Activated T-cell treated with anti-CD3 and anti-CD28 coated beads, Interleukin-2, amount 50 U/mL, for 48 hours (primary cell): ENCODE measurements at places on chromosomes 11 and 22.
A peak's percentile ranks its signal among the peaks of the same experiment; 100 is the strongest.

DNA sequence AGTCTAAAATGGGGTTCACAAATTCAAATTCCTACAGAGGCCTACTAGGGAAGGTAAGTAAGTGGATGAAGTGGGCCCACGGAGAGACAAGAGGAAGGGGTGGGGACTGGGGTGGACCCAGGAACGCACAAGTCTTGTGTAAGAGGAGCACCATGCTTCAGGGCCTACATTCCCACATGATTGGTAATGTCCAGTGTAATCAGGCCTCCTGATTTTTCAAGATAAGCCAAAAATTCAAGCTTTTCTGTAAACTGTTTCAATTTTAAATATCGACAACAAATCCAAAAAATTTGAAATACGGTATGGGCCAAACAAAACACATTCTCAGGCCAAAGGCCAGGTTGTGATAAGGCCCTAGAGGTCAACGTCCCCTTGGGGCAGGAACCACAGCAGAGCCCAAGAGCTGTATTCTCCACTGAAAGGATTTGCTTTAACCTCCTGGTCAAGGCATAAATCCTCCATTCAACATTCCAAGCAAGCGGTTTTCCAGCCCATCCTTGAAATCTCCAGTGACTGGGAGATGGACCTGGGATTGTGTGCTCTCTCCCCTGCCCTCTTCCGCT is 116.4 kb downstream of the TRIM29 start:
- no peak for DNase-seq

- DNase-seq: no peak
Observed at GRCh38 chr22:33006220-33006954, 51.8 kb downstream of the SYN3 start.

DNA sequence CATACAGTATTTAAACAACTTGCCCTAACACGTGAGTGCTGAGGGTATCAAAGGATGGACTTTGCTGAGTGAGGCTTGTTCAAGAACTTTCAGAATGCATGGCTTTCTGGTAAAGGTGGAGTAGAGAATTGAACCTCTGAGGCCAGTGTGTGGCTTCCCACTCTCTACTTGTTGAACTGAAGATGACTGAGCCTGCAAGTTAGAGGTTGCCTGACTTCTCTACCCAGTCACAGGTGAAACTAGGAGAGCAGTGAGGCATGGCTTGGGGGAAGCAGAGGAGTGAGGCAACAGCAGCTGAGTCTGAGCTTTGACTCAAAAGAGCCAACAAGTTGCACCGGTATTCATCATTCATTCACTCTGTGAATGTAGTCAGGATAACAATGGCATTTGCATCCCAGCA is 256.4 kb upstream of the SESN3 start:
- no peak for DNase-seq

DNA sequence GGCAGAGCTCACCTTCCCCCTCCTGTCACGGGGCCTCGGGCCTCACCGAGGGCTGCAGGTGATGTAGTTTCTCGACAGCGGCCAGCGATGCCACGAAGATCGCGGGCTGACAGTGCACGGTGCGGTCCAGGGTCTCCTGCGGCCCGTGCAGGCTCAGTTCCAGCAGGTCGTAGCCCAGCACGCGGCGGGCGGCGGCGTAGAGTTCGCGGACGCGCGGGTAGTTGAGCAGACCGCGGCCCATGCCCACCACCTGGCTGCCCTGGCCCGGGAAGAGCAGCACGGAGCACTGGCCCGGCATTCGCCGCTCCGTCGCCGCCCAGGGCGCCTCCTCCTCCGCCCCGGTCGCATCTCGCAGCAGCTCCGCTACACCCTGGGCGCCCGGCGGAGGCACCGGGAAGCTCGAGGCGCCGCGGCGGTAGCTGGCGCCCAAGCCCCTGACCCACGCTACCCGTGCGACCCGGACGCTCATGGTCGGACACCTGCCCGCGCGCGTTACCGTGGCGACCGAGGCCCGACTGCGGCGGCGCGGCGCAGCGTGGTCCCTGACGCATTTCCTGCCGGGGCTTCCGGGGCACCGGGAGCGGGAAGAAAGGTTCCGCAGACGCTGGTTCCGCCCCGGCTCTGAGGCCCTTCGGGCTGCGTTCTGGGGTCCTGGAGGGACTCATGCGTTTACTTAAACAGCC is at the start of gene MCAT:
Gene MCAT, minus strand, starts transcription at position 519 of the 683 bp plus-strand sequence. Its CDS starts 50 bp downstream, at position 469.
- peak; percentile 90 for DNase-seq

DNA sequence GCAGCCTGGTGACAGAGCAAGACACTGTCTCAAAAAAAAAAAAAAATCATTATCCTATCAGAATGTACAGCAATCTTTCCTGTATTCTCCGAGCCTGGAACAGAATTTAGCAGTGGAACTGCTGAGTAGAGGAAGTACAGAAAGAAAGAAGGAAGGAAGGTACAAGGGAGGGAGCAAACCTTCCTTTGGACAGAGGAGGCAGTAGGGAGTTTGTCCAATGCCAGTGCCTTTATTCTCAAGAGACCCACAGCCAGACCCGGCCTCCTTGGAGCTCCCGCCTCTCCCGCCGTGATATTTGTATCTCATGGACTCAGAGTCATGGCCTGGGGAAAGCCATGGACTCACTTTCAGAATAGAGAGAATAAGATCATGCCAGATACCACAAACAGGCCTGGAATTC is 37.7 kb upstream of the LRRC55 start:
- no peak for DNase-seq

DNA sequence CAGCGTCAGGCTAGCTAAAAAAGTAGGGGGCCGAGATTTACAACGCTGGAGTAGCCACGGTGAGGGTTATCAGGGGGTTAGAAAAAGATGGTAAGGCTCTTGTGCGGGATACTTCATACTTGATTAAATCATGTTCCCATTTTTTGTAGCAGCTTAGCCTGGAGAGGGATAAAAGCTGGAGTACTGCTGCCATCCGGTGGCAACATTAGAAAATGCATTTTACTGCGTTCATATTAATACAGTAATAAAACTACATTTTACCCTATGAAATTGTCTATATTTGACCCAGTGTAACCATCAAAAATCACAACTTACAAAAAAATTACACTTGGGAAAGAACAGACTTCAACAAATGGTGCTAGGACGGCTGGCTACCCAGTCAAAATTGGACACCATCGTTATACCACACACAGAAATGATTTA is 17.3 kb downstream of the RPUSD4 start:
- peak; percentile 44 for DNase-seq

- DNase-seq: no peak
Observed at GRCh38 chr11:72278905-72279304, 34.9 kb upstream of the PHOX2A start.

- DNase-seq: no peak
Observed at GRCh38 chr11:101321222-101321621, 191.6 kb upstream of the PGR start.

GRCh38 chr11:72005347-72006260 is 6.9 kb downstream of the IL18BP start:
- no peak for DNase-seq

DNA sequence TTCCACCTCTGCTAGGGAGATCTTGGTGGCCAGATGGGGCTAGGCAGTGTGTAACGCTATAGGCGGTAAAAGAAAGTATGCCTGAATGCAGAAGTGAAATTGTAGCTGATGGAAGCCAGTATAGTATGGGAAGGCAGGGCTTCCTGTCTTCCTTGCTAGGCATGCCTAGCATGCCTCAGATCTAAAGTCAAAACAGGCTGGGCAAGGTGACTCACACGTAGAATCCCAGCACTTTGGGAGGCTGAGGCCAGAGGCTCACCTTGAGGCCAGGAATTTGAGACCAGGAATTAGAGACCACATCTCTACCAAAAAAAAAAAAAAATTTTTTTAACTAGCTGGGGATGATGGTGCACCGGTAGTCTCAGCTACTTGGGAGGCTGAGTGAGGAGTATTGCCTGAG is 281.7 kb upstream of the MTNR1B start:
- DNase-seq: no peak

DNA sequence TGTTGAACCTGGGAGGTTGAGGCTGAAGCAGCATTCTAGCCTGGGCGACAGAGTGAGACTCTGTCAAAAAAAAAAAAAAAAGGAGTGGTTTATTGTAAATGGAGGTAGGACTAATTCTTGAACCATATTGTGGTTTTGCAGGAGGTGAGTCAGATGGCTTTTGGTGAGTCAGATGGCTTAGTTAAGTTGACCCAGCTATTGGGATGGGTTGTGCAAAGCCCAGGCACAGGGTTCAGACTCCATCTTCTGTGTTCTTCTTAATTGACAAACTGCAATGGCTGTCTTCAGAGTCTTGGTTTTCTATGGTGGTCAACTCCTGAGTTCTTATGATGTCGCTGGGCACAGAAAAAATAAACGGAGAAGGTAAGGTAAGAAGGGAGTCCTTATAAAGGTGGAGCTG is 182.7 kb downstream of the ADAMTS15 start:
- peak; percentile 17 for DNase-seq

DNA sequence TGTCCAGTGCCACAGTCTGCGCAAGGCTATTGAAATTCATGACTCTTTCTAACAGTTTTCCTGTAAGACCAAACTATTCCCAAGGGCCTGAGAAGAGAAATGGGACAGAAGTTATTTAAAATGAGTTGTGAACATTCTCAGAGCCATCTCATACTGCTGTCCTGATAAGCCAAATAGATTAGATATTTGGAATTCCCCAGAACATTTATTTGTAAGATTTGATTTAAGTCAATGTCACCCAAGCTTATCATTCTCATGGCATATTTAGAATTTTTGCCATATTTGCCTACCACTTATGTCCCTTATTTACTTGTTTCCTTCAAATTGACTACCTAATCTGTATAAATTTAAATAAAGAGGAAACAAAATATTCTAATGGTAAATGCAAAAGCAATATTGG is 82.4 kb downstream of the NAV2 start:
- DNase-seq: no peak

DNA sequence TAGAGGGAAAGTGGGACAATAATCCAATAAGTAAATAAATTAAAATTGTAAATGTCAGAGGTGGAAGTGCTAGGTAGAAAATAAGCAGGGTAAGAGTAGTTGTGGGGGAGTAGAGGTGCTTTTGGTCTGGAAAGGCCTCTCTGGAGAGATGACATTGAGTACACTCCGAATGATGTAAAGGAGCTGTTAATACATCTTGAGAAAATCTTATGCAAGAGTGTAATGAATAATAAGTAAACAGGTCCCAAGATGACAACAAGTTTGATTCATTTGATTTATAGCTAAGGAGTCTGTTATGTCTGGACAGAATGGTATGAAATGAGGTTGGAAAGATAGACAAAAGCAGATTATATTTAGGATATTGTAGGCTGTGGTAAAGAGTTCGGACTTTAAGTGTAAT is 87.5 kb downstream of the TMEM135 start:
- DNase-seq: no peak

- DNase-seq: no peak
Observed at GRCh38 chr22:27795696-27796517, 5.6 kb downstream of the MN1 start.

- no peak for DNase-seq
Observed at GRCh38 chr11:15882876-15883454, 473.4 kb downstream of the SOX6 start.

DNA sequence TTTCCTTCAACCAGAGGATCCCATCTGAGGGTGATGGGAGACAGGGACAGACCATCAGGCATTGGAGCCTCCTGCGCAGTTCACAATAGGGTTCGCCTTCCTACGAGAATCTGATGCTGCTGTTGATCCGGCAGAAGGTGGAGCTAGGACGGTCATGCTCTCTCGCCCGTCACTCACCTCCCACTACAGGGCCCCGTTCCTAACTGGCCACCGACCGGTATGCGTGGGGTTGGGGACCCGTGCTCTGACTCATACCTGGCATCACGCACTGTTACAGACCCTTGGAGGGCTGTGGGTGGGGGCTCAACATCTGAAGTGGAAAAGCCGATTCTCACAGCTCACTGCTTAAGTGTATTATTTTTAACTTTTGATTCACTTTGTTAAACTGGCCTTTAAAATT is 402.3 kb downstream of the BRD1 start:
- DNase-seq: no peak

DNA sequence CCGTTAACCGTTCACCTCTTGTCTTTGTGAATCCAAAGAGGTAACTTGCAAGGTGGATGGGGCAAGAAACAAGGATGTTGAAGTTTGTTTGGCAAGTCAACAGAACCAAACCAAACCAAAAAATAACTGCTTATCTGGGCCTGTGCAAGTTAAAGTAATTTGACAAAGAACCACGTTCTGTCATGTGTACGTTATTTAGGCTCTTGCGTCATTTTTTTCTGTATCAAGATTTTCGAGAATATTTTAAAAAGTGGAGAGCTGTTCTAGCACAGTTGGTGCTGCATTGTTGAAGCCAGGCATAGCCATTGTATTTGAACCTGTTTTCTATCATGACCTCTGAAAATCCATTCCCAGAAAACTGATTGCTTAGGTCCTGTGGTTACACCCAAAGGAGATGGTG is 55.1 kb downstream of the PARVA start:
- DNase-seq: no peak

DNA sequence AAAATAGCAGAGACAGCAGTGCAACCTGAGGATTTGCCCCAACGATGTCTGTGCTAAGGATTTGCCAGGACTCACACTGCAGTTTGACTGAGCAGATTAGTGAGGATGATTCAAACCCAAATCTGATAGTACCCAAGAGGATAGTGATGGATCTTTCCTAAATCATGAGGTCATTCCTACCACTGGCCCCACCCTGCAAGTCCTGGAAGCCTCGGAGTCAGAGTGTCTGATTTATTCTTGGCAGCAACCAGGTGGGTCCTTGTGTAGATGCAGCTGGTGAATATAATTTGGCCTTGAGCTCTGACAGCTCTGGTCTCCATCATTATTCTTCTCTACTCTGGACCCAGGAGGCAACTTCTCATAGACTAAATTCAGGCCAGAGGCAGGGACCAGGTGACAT is 179.3 kb upstream of the RAG2 start:
- DNase-seq: no peak

DNA sequence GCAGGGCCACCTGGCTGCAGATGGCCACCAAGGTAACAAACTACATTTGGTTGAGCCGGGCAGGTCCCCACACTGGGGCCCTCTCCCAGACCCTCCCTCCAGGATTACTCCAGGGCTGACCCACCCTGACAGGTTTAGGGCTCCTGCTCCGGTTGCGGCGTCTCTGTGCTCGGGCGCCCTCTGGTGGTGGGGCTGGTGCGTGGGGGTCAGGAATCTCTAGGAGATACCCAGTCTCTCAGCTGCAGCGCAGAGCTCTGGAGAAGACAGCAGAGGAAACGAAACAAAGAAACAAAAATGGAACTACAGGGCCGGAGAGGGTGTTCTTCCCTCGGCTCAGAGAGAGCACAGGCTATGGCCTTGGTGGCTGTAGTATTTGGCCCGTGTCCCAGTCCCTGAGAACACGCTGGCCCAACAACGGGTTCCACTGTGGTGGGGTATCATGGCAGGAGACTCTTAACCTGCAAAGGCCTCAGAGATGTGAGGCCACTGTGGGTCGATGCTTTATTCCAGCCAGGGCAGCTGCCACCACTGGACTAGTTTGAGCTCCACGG is 2.4 kb downstream of the C11orf96 start:
- DNase-seq: peak; percentile 87
